ENCODE measurements at places on chromosomes 4 and X.

DNA sequence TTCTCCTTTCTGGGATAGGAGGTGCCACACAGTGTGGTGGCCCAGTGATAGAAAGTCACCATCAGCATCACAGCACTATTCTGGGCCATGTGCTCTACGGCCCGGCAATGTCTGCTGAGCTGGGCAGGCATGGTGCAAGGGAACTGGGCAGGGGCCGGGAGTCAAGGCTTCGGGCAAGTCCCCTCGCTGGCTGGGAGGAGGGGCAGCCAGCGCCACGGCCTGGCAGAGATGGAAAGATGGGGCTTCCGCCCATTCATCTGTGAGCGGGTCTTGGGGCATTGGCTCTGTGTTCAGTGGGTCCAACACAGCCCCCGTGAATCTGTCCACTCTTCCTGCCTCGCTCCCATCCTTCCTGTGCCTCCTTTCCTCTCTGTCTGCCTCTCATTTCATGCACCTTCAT is 7.1 kb upstream of the ATP2B3 start:
- no peak for DNase-seq

GRCh38 chr4:114890773-114891172 is 222.6 kb downstream of the NDST4 start:
- no peak for DNase-seq

GRCh38 chr4:20552004-20552403 is 148.3 kb upstream of the PACRGL start:
- DNase-seq = no peak

- DNase-seq = no peak
Measured at GRCh38 chr4:76697129-76697803, 200.7 kb downstream of the SOWAHB start.

GRCh38 chr4:149136951-149137620 is 678.6 kb downstream of the IQCM start:
- no peak for DNase-seq

DNA sequence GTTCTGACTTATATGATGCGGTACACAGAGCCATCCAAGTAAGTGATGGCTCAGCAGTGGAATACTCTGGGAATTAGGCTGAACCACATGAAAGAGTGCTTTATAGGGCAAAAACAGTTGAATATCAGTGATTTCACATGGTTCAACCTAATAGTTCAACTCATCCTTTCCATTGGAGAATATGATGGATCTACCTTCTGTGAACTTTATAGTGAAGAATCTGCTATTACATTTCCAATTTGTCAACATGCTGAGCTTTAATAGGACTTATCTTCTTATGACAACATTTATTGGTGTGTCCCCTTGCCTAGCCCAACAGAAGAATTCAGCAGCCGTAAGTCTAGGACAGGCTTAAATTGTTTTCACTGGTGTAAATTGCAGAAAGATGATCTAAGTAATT is 15.4 kb upstream of the AFP start:
- DNase-seq = no peak

- DNase-seq = no peak
Measured at GRCh38 chr4:62415256-62415655, 1215.1 kb downstream of the ADGRL3 start.

GRCh38 chr4:158255727-158256324 is 45.5 kb downstream of the TMEM144 start:
- no peak for DNase-seq

DNA sequence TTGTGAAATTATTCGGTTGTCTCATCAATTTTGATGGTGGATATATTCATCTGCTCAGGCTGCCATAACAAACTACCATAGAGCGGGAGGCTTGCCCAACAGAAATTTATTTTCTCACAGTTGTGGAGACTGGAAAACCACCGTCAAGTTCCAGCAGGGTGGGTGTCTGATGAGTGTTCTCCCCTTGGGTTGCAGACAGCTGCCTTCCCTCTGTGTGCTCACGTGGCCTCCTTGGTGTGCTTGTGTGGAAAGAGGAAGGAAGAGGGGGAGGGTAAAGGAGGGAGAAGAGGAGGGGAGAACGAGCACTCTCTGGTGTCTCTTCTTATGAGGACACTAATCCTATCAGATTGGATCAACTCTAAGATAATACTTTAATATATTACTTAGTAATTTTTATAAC is 123.8 kb upstream of the TEX13D start:
- DNase-seq = peak; percentile 3

- no peak for DNase-seq
Measured at GRCh38 chr4:71545168-71545567, 206.3 kb downstream of the SLC4A4 start.

GRCh38 chr4:177367336-177367735 is 57.7 kb downstream of the NEIL3 start:
- DNase-seq = no peak

DNA sequence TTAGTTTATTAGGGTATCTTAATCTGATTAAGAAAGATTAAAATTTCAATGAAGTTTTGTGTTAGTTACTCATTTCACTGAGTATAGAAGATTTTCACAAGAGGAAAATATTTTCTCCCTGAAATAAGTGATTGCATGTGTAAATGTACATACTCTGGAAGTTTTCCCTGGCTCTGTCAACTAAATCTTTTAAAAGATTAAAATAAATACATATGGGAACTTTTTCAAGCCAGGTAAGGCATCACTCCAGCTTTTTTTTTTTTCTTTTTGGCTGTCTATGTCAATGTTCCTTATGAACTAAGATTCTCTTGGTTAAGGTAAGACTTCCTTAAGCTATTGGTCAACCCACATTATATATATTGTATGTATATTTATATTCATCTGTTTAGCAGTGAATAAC is 117.6 kb downstream of the CBR4 start:
- no peak for DNase-seq

DNA sequence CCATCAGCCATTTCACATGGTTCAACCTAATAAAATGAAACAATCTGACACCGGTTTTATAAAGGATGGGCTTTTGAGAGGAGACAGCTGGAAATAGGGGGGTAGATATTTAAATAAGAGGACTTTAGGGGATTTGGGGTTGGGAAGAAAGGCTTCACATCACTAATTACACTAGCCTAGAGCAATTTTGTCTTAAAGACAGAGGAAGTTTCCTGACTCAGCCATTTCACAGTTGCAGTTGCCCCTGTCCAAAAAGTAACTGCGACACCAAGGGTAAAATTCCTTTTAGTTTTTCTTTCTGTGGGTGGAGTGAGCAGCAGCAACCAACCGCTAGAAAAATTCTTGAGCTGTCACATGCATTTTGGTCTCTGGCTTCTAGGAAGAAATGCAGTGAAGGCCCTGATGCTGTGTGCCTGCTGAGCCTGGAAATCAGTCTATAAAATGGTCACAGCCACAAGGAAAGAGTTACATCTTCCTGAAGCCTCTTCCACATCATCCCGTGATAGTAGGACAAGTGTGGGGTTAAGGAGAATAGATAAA is 233.6 kb downstream of the ZNF674 start:
- DNase-seq = no peak

DNA sequence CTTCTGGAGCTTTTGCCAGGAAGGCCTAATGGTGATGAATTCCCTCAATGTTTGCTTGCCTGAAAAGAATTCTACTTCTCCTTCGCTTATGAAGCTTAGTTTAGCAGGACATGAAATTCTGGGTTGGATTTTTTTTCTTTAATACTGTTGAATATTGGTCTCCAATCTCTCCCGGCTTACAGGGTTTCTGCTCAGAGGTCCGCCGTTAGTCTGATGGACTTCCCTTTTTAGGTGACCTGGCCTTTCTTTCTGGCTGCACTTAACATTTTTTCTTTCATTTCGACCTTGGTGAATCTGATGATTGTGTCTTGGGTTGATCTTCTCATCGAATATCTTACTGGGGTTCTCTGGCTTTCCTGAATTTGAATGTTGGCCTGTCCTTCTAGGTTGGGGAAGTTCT is 17.2 kb upstream of the TMPRSS11A start:
- no peak for DNase-seq

DNA sequence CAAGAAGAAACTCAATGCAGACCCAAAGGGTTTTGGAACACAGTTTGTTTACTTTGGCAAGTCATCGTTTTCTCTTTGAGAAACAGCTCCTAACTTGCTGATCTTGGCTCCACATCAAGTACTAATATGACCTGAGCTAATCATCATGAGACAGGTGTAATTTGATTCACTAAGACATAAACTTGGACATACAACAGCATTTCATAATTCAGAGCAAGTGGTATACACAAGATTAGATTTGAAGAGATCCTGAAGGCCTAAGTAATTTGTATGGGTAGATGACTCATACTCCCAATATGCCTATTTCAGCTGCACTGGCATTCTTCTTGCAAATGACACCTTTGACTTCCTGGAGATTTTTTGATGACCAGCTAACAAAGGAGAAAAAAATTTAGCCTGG is 1521.7 kb downstream of the RPA4 start:
- no peak for DNase-seq

- no peak for DNase-seq
Measured at GRCh38 chr4:181504924-181505323, 738.3 kb upstream of the TENM3 start.

- no peak for DNase-seq
Measured at GRCh38 chrX:8960957-8961468, 72.9 kb downstream of the FAM9B start.

- no peak for DNase-seq
Measured at GRCh38 chrX:153867139-153867538, 18.8 kb downstream of the L1CAM start.

- no peak for DNase-seq
Measured at GRCh38 chrX:150546711-150547153, 21.7 kb upstream of the MTM1 start.

DNA sequence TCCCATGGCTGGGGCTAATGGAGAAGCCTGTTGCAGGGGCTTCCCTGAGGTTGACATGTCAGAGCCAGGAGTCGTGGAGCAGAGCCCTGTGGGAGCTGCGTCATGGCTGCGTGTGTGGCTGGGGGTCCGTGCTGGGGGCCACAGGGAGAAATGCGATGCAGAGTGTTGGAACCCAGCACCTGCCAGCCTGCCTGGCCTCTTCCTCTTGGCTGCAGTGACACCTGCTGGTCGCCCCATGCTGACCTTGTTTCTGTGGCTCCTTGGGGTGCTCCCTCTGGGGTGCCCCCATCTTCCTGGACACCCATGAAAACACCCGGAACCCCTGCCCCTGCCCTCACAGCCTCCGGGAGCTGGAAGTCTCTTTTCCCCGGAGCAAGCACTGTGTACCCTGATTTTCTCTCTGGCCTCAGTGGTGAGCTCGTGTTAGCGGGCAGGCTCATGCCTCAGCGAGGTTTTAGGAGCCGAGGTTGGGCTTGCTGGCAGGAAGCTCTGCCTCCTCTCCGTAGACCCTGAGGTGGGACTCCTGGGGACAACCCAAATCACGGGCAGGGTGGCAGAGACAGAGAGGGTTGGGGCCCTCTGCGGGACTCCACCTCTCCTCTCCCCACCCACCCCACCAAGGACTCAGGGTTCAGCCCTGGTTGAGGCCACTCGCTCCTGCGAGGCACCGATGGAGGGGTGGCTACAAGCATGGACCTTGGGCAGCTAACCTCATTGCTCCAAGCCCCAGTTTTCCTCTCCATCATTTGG is 103.7 kb downstream of the SORCS2 start:
- DNase-seq = no peak

DNA sequence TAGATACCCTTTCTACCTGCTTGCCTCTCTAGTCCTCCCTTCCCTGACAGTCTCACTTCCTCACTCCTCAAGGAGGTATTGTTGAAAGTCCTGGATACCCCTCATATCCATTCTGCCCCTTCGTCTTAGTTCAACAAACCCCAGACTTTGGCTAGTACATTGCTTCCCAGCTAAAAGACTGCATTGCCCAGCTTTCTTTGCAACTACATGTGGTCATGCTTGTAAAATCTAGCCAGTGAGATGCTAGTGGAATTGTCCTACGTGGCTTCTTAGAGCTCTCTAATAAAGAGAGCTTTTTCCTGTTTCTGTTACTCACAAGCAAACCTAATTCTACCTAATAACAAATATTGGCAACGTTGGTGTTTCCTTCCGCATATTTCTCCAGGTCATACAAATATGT is 237.9 kb upstream of the PSAPL1 start:
- no peak for DNase-seq

- DNase-seq = no peak
Measured at GRCh38 chr4:6024313-6024960, 6.2 kb upstream of the C4orf50 start.

- no peak for DNase-seq
Measured at GRCh38 chr4:51890760-51891159, 47.8 kb downstream of the DCUN1D4 start.

- no peak for DNase-seq
Measured at GRCh38 chrX:154443479-154443910, 446 bp upstream of the FAM50A start.

DNA sequence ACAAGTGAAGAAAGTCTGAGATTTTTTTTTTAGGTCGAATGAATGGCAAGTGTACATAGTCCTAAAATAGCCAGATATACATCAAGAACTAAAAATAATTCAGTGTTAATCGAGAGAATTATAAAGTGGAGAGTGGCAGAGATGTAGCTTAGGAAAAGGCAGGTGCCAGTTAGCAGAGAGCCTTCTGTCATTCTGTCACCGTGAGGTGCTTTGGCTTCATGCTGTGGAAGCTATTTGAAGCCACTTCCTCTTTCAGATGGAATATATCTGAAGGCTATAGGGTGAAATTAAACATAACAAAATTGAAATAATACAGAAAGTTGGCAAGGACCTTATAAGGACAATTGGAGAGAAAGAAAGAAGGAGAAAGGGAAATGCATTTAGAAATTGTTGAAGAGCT is 756.3 kb downstream of the CCSER1 start:
- DNase-seq = no peak

DNA sequence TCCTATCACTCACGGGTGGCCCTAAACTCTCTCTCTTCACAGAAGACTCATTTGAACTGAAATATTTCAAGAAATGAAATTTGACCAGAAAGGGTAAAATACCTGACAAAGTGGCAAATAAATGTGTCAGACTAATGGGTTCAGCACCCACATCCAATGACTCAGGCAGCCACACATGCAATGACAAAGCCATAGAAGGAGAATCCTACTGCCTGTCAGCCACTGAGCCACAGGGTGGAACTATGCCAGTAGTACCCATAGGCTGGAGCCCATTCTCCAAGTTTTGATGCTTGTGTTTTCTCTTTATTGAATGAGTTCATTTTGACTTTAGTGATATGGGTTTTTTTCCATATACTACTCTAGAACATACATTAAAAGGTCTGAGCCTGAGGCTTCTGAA is 179.0 kb downstream of the BEND2 start:
- no peak for DNase-seq

- no peak for DNase-seq
Measured at GRCh38 chrX:15128861-15129260, 141.0 kb downstream of the ASB9 start.

GRCh38 chr4:76307660-76308014 is 1.1 kb downstream of the STBD1 start:
- no peak for DNase-seq

GRCh38 chr4:71294301-71294700 is 44.5 kb upstream of the SLC4A4 start:
- DNase-seq = no peak

GRCh38 chr4:62510228-62510627 is 1310.1 kb downstream of the ADGRL3 start:
- DNase-seq = no peak

- no peak for DNase-seq
Measured at GRCh38 chr4:80798082-80798481, 232.4 kb upstream of the BMP3 start.

GRCh38 chr4:168759959-168760527 is 250.0 kb downstream of the CBR4 start:
- DNase-seq = no peak
